ENCODE measurements at places on chromosomes 12 and 14.

DNA sequence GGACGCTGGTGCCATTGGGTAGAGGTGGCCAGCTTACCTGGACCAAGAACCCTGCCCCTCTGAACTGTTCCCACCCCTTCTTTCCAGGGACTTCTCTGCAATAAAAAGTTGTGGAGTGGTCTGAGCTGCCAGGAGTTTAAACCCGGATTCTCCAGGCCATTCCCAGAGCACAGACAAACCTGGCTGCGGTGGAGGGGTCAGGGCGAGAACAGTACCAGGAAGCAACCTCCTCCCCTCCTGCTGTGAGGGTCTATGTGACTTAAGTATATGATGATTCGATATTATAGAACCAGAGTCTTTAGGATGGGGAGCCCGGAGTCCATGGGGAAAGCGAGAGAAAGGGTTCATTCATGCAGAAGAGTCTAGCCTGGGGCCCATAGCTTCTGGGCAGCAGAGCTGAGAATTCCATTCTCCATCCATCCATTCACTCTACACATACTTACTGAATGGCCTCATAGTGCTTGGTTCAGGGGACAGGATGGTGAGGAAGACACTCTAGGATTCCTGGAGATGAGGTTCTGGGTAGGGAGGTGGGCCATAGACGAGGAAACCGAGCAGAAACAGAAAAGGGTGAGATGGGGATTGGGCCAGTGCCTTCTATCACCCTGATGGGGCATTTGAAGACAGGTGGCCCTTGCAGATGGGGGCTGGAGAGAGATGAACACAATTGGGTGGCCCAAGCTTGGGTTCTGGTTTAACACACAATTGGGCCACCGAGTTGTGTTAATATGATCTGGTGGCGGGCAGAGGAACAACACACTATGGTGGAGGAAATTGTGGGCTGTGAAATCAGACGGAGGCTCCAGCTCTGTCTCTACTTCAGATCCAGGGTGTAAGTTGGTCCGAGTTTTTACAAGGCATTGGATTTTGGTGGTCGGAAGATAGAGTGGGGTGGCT, 5.2 kb downstream of the KRT86 start:
- DNase-seq: no peak

GRCh38 chr14:76699939-76700590, 61.2 kb upstream of the VASH1 start:
- DNase-seq: no peak

- no peak for DNase-seq
Observed at GRCh38 chr14:95964901-95965300, 74.3 kb upstream of the C14orf132 start.

DNA sequence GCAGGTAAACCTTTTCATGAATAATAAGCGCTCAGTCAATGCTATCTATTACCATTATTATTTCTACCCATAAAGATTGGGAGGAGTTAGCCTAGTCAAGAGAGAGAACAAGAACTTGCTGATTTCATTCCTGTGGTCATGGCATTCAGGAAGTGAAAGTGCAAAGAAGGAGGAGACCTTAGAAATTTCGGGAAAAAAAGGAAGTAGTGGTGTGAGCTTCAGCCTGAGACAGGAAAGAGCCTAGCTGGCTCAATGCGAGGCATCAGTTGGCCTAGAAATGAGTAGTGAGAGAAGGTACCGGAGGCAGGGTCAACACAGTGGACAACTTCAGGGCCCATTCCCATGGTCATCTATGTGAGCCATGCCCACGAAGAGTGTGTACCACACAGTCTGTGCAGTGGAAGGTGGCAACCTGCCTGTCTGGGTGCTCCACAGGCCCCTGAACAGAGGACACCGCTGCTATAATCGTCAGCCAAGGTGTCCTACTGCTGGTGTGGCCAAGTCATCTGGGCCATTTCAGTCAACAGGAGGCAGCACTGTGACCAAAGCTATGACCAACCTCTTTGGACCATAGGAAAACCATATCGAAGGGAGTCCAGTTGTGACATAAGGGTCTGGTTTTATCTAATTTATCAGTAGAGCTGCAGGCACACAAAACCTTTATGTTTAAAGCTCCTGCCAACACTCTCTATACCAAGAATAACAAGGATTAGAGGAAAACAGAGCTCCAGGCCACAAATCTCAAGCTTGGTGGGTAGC, 16.2 kb upstream of the STON2 start:
- DNase-seq: no peak

- DNase-seq: peak; percentile 32
Observed at GRCh38 chr14:37599507-37600368, 4.3 kb downstream of the TTC6 start.

DNA sequence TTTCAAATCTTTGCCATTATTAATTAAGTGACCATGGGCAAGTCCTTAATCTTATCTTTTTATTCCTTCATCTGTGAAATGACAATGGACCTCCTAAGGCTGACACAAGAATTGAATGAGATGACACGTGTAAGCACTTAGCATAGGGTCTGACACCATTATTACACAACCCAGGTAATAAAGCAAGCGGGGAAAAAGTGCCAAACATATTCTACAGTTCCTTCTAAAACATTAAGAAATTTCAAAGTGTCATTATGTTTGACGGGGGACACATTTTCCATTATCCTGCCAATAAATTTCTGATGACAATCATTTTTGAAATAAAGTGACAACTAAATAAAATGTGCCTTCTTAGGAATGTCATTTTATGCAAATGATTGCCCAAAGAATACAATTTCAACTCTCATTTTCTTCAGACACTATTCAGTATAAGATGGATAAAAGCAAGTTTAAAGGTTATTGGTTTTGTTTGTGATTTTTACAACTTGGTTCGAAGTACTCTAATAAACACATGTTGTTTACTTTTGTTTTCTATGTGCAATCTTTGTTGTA, 3.0 kb downstream of the ANKS1B start:
- no peak for DNase-seq

Data from spinal cord (tissue), 10 donors.